K562 (cell line): ENCODE measurements at places on chromosomes 3 and 15. TPM values are rescaled to one million over a fixed set of nuclear protein-coding genes. Genes with fewer than 3 reads are reported as not detected.

The TRANK1 gene
- 1.3 and 1.8 TPM in 2 replicates for polyA plus RNA-seq

The GOLGA6L9 gene
- polyA plus RNA-seq: 7.9 and 11.4 TPM in 2 replicates

The CHST13 gene
- not detected in 2 replicates for polyA plus RNA-seq

The PLCH1 gene
- 0.28 and 0.37 TPM in 2 replicates for polyA plus RNA-seq

The C3orf52 gene
- 3.4 and 3.5 TPM in 2 replicates for polyA plus RNA-seq

The NOX5 gene
- polyA plus RNA-seq: not detected in 2 replicates

The TRAT1 gene
- polyA plus RNA-seq: not detected in 2 replicates

The DNAJC13 gene
- polyA plus RNA-seq: 5.8 and 6.4 TPM in 2 replicates

The GP5 gene
- 0.04 and 0.08 TPM in 2 replicates for polyA plus RNA-seq
